M059J (cell line): ENCODE measurements at places on chromosomes 12 and 14. TPM values are rescaled to one million over a fixed set of nuclear protein-coding genes. Genes with fewer than 3 reads are reported as not detected.

DNA sequence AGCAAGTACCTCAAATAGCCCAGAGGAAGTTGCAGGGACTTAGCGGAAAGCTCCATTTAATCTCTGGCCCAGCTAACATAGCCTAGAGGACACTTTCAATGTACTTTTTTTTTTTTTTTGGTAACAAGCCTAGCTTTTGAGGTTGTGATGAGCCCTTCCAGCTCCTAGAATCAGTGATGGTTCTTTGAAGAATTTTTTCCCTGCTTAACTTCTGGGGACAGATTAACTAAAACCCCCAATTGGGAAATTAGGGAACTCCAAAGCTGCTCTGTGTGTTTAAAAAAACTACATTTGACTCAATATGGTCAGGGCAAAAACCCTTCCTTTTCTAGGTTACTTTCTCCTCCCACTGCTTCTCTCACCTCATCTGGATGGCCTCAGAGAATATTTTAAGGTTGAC is 23.9 kb upstream of the ITGA5 start:
- no peak for DNase-seq

Gene STRAP
- total RNA-seq = 91.0 and 148 TPM in 2 replicates

Gene CLEC6A
- not detected in 2 replicates for total RNA-seq

DNA sequence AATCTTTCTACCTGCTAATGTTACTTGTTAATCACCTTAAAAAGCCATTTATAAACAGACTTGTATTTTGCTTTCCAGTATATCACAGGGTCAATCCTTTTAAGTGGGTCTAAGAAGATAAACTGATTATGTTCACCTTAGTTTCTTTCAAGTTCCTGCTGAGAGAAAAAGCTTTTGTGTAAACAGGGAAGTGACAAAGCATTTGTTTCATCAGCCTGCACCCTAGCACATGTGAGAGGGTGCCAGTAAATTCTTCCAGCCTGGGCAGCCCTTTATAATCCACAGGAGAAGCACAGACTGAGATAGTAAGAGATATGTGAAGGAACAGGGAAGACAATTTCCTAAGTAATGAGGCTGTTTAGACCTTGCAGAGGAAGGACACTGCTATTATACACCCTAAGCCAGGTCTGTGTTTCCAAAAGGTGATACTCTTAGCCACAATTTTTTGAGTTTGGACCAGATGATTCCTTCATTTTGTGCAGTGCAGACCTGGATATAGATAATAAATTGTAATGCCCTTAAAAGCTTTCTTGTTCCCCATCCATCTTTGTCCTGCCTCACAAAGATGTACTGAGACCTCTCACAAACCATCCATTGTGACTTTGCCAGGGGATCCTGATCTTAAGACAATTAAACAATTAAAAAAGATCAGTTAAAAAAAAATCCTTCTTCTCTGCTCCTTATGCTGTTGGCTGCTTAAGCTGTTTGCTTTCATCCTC is 150.7 kb downstream of the KTN1 start:
- no peak for DNase-seq
